ENCODE measurements at places on chromosomes 7 and 10.
A peak's percentile ranks its signal among the peaks of the same experiment; 100 is the strongest.

DNA sequence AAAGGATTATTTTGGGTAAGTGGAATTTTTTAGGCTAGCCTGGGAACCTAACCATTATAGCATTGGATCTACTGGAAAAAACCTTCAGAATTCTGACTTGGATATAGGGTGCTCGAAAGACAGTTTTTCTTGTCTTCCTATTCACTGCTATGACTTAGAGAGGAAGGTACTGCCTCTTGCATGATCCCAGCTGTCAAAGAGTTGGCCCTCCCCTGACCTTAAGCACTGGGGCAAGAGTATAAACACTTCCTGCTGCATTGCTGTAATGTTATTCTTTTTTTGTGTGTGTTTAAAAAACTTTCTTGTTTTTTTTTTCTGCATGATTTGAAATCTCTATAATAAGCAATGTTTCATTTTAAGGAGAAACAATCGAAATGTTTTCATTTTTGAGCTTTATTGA, 113.0 kb downstream of the LRMDA start:
- DNase-seq, result no peak

- no peak for DNase-seq
Observed at GRCh38 chr10:16799621-16800020, 17.6 kb downstream of the RSU1 start.

DNA sequence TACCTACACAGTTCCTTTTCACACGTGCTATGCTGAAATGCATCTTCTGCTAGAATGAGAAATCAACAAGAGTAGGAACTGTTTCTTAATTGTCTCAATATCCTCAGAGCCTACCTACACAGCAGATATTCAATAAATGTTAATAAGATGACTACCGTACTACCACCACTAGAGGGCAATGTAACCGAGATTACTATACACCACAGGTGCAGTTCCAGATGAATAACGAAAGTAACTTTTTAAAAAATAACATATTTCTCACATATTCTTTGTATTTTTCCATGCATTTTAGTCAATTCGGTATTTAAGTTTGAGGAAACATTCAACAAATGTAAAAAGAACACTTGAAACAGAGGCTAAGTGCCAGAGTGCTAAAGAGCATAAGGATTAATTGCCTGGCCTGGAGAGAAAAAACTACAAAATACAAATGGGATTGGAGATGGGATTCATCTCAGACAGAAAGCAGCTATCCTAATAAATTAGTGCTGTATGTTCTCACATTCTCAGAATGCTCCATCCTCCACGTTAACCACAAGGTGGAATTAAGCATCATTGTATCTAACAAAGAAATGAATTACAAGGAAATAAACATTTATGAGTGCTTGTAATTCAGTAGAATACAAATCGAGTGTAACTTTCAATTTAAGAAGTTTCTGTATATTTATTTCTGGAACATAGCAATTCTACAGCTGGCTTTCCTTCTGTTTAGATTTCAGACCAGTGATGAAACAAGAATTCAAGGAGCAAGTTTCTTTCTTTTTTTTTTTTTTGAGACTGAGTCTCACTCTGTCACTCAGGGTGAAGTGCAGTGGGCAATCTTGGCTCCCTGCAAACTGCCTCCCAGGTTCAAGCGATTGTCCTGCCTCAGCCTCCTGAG, 20.3 kb upstream of the HECTD2 start:
- no peak for DNase-seq

- peak; percentile 1 for DNase-seq
Observed at GRCh38 chr7:33062023-33062781, at the start of gene NT5C3A. Gene NT5C3A (minus strand): TSS chr7:33062776. CDS start chr7:33062705, 71 bp downstream.

GRCh38 chr7:26583094-26583648, 281.2 kb downstream of the SKAP2 start:
- DNase-seq, result no peak

DNA sequence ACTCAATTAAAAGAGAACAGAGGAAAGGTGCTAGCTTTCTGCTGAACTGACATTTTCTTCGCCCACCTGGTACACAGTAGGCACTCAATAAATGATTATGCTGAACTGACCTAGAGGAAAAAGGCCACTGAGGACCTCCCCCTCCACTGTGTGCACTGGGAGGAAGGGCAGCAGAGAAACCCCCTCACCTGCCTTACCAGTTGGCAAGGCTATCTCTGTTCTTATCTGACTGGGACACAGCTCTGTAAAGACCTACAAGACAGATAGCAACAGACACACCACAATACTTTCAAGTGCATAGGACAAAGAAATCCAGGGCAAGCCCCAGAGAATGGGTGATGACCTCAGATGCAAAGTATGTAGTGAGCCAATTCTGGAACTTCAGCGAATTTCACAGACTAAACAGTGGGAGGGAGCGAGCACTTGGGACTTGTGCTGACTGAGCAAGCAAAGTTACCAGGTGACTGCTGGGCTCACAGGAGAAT, 30.4 kb downstream of the PDLIM1 start:
- no peak for DNase-seq

DNA sequence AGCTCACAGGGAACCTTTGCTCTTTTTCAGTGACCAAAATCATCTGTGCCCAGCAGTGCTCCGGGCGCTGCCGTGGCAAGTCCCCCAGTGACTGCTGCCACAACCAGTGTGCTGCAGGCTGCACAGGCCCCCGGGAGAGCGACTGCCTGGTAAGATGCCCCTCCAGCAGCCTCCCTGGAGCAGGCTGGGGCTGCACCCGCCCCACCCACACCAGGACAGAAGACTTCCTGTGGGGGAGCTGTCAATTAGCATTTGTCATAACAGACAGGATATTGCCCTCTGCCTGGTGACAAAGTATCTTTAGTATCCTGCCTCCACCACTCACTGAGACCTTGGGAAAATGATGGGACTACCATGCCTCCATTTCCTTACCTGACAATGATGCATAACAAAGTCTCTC, 133.7 kb downstream of the EGFR start:
- no peak for DNase-seq

- DNase-seq, result no peak
Observed at GRCh38 chr10:110017052-110017451, 9.3 kb downstream of the ADD3 start.

DNA sequence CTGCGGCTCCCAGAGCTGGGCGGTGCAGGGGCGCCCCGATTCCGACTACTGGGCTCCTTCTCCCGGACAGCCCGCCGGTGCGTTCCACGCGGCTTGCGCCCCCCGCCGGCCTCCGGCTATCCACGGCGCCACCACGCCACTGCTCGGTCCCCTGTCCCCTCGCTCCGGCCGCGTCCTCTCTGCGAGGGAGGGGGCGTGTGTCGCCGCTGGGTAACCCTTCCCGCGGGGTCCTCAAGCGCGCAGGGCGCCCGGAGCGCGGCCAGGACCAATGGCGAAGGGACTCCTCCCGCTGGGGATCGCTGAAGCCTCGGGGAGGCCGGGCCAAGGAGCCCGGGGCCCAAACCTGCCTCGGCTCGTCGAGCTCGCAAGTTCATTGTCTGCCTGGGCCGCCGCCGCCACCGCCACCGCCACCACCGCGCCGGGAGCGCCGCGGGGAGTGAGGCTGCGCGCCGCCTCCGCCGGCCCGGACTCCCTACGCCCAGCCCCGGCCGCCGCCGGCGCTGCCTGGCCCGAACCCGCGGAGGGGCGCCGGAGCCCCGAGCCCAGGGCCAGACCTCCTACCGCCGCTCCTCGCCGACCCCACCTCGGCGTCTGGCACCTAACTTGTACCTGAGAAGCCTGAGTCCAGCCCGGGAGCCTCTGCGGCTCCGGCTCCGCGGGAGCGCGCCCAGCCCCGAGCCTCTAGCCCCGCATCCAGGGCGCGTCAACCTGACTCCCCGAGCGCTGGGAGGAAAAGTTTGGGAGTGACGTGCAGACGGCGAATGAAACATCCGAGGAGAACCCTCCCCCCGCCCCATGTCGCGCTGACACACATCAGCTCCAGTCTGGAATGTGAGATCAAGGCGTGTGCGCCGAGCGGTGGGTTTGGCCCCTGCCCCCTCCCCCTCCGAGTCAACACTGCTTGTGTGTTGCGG, at the start of gene CHST15:
CHST15 (minus strand) TSS at position 739 of the 914 bp plus-strand sequence. CDS start 47,386 bp downstream, outside the sequence.
- DNase-seq, result no peak

- DNase-seq, result no peak
Observed at GRCh38 chr10:29238523-29239135, 50.2 kb upstream of the LYZL1 start.

- DNase-seq, result no peak
Observed at GRCh38 chr7:158489462-158490155, 98.0 kb downstream of the PTPRN2 start.

DNA sequence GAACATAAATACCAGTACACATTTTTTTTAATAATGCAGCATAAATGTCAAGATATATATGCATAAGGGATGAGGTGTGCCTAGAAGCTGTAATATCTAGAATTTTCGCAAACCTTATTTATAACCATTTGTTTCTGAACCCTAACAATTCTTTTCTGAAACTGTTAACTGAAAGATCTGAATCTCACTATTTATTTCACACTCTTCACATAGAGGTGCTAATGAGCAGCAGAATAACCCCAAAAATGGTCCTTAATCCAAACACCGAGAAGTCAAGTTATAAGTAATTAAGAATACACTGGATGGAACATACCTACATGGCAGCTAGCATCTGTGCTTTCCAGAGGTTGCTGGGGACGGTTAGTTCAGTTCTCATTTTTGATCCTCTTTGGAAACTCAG, 742.0 kb downstream of the AUTS2 start:
- DNase-seq, result no peak

- DNase-seq, result no peak
Observed at GRCh38 chr10:95306318-95306650, 15.5 kb upstream of the PDLIM1 start.

GRCh38 chr7:118755067-118755625, 530.6 kb downstream of the ANKRD7 start:
- DNase-seq, result no peak

DNA sequence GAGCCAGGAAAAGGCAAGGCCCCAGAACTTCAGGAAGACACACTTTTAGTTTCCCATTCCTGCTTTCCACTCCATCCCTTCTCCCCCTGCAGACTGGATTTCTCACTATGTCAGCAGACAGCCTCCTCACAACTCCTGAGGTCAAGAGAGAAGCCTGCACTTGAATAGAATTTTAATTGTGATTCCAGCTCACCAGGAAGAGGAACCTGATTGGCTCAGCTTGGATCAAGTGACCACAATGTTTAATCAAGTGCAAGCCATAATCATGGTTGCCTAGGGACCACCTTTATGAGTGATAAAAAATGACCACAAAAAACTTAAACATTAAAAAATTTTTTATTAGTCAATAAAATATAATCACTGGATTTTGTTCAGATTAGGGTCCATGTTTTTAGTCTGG, 244.7 kb upstream of the RHOBTB1 start:
- no peak for DNase-seq

DNA sequence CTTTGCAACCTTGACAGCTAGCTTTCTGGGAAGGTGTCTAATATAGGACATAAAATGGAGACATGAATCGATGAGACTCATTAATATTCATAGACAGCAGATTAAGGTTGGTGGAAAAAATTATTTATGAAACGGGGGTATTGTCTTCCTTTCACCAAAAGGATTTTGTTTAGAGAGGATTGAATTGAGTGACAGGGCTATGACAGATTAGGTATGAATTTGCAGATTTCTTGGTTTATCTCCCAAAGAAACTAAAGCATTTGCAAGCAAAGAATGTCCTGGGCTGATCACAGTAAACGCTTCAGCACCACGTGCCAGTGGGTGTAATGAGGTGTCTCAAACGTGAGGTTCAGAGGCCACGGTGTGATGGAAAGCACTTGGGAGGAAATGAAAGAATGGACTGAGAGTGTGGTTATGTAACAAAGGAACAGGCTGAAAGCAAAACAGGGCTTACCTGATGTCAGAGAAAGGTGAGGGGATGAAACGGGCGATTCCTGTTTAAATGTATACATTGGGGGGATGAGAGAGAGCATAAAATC, 329.2 kb upstream of the NPVF start:
- DNase-seq, result no peak

DNA sequence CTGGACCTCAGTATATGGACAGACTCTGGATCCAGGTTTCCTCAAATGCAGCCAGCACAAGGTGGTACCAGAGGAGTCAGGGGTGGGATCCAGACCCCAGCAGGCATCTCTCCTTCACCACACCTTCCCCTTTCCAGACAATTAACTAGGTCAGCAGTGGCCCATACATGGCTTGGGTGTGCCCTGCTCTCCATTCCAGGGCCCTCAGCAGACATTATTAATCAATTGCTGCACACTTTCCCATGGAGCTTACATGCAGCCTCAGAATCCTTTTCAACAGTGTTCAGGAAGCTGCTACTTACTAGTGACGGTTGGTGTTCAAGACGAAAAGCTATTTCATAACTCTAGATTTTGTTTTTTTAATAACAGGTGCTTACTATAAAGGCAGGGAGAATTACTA, 6.0 kb downstream of the COL13A1 start:
- DNase-seq, result no peak

GRCh38 chr10:6840201-6840691, 260.2 kb upstream of the PRKCQ start:
- no peak for DNase-seq

DNA sequence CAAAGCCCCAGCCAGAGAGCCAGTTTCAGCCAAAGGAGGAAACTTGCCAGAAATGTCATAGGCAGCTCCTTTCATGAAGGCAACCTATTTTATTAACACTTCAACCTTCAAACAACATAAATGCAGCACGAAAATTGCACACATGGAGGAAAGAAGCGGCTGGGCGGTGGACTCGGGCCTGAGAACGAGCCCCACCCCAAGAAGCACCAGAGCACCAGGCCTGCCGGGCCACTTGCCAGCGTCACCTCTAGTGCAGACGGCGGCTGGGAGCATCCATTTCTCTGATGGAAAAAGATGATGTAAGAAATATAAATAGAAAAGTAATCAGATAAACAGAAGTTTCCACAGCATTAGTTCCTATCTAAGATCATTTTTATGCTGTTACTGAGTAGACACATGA, 100.0 kb downstream of the TCERG1L start:
- DNase-seq, result no peak

DNA sequence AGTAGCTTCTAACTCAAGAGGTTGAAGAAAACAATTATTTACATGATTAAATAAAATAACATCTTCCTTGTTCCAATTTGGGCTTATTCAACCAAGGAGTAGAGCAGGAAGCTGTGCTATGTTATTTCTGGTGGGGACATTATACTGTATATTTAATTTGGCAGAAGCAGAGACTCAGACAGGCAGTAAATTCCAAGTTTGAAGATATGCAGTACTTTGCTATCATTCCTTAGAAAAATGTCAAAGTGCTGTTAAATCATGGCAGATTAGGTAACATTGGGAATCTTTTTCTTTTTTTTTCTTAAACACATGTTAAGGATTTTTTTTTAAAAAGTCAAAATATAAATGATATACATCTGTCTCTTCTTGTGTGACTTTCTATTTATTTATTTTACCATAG, 190.1 kb downstream of the SUGCT start:
- no peak for DNase-seq

DNA sequence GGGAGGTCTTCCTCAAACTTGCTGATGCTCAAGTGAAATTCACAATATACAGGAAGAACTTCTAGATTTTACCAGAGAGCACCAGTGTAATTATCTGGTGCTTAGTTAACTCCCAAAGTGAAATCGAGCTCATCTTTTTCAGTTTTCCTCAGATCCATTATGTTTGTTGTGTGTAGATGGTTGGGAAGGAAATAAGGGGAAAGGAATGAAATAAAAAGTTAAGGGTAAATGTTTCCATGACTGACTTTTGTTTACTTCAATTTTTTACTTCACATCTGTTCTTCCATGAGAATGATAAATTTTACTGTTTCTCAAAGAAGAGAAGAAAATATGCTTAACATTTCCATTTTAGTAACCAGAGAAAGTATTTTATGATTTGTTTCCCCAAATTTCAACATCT, 21.3 kb downstream of the FAM107B start:
- DNase-seq, result no peak

- no peak for DNase-seq
Observed at GRCh38 chr10:36269222-36269621, 627.1 kb upstream of the FZD8 start.

GRCh38 chr10:93657757-93658156, 44.6 kb downstream of the FRA10AC1 start:
- DNase-seq, result no peak

All from stimulated activated CD8-positive, alpha-beta memory T cell treated with anti-CD3 and anti-CD28 coated beads, Interleukin-7, amount 100 ng/mL, for 1 hour (primary cell).